Heart right ventricle (tissue), 16 donors: ENCODE measurements at places on chromosomes 6 and 20. TPM values are rescaled to one million over a fixed set of nuclear protein-coding genes. Genes with fewer than 3 reads are reported as not detected.

DNA sequence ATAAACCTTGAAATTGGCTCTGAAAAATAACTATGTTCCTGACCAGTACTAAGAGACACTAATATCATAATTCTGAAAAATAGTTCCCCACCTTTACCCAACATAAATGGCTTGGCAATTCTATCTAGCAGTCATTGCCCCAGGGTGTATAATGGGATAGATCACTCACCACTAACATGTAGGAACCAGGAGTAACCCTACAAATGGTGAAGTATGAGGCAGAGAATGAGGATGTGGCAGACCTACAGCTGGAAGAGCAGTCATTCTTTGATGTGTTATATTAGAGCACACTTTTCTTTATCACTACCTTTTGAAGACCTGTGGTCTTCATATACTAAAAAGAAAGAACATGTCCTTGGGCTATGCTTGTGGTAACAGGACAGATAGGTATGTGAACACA lies 136.5 kb upstream of the SYNDIG1 start:
- no peak for DNase-seq

GRCh38 chr6:83474309-83474708 lies 38.0 kb upstream of the PRSS35 start:
- DNase-seq = peak; percentile 10

GRCh38 chr6:151627689-151628444 lies 134.1 kb downstream of the CCDC170 start:
- DNase-seq = no peak

DNA sequence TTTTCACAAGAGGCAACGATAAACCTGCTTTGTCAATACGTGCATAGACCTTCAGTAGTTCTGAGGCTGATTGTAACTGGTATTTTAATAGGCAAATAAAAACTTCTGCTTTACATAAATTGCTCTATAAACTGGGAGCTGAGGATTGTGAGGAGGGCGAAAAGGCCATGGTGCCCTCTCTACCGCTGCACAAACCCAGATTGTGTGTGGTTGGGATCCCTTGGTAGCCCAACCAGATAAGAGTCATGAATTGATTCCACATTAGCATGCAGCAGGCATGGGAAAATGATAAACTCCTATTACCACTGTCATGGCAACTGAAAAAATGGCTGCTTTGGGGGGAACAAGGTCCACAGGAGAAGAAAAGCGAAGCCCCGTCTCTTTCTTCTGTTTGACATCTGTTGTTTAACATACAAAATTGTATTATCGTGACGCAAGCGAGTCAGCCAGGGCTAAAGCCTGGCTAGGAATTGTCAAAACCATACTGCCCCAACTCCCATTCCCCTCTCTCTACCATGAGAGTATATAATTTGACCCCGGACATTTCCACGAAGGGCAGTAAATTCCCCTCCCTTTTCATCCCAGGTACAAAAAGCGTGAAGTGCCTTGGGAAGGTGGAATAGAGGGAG lies 157.8 kb upstream of the SALL4 start:
- no peak for DNase-seq

DNA sequence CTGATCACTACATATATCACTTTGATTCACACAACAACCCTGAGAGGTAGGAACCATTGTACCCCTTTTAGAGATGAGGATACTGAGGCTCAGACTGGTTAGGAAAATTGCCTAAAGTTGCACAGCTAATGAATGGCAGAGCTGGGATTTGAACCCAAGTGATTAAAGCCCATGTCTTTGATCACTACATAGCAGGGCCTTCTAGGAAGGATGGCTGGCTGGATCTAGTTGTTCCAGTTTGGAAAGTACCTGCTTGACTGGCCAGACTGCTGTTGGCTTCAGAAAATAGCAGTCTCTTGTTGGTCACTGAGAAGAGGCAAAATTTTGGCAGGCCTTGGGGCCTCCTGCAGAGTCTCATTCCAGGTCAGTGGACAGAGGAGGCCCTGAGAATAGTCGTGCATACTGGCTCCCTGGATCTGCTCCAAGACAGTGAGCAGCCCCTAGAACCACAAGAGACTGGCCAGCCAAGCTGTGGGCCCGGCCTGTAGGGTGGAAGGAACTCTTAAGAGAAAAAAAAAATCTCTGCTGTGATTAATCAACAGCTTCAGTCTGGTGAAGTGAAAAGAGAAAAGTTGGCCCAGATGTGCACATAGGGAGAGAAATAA lies 17.5 kb downstream of the PPARD start:
- peak; percentile 30 for DNase-seq

- peak; percentile 91 for DNase-seq
Measured at GRCh38 chr20:31608251-31608945, 3.3 kb downstream of the ID1 start.

DNA sequence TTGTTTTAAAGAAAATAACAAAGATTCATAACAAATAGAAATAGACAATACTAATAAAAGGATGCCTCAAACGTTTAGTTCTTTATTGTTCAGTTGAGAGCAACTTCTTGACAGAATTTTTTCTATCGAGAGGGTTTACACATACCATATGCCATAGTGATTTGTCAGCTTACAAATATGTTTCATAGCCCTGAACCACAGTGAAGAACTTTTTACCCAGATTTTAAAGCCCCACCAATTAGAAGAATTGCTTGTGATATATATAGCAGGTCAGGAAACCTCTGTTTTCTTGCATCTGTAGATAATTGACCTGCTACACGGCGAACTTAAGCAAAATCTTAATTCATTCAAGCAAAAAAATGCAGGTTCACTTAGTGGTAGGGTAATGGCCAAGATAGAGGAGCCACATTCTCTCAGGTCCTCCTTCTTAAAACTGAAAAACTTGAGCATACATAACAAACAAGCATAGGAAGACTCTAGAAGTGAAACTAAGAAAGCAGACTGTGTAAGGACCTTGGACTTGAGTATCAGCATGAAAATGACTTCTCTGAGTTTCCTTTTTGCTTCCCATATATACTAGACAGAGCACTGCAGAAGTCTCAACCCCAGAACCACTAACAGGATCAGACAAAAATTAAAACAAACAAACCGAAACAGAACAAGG lies 39.5 kb downstream of the CRISP1 start:
- DNase-seq = no peak

DNA sequence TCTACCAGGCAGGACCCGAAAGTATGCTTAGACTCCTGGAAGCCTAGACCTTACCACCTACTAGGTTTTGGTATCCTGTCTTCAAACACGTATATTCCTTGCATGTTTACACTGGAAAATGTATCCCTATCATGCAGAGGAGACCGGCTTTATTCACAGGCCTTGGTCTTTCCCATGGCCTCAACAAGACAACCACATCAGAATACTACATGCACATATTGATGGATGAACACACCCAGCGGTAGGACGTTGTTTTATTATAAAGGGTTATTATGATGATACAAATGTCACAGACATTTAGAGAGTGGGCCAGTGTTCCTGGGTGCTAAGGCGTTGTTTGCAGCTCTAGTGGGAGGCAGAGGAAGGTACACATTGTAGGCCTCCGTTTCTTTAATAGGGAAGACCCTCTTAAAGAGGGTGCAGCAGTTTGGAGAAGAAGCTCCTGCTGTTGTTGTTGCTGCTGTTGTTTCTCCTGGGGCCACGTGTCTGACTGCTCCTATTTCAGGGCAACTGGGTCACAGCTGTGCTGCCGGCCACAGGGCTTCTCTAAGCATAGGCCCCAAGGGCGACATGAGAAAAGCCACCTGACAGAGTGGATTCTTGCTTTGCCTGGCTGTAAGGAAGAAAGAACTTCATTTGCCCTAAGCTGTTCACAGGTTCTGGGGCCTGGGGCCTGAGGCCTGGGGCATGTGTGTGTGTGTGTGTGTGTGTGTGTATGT lies 98.3 kb upstream of the SASH1 start:
- peak; percentile 24 for DNase-seq

DNA sequence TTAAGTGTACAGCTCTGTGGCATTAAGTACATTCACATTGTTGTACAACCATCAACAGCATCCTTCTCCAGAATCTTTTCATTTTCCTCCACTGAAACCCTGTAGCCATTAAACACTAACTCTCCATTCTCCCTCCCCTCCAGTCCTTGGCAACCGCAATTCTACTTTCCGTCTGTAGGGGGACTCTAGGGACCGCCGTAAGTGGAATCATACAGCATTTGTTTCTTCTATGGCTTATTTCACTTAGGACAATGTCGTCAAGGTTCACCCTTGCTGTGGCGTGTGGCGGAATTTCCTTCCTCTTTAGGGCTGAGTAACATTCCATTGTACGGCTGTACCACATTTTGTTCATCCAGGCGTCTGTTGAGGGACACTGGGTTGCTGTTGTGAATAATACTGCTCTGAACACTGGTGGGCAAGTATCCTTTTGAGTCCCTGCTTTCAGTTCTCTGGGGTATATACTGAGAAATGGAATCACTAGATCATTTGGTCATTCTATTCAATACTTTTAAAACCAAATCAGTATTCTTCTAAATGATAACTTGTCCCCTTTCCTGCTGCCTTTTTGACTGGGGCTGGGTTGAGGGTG lies 50.7 kb downstream of the PPP1R3G start:
- DNase-seq = no peak

GRCh38 chr20:434661-435419 lies 26.7 kb downstream of the RBCK1 start:
- DNase-seq = no peak

- peak; percentile 14 for DNase-seq
Measured at GRCh38 chr6:38671885-38672467, 31.0 kb downstream of the GLO1 start.

DNA sequence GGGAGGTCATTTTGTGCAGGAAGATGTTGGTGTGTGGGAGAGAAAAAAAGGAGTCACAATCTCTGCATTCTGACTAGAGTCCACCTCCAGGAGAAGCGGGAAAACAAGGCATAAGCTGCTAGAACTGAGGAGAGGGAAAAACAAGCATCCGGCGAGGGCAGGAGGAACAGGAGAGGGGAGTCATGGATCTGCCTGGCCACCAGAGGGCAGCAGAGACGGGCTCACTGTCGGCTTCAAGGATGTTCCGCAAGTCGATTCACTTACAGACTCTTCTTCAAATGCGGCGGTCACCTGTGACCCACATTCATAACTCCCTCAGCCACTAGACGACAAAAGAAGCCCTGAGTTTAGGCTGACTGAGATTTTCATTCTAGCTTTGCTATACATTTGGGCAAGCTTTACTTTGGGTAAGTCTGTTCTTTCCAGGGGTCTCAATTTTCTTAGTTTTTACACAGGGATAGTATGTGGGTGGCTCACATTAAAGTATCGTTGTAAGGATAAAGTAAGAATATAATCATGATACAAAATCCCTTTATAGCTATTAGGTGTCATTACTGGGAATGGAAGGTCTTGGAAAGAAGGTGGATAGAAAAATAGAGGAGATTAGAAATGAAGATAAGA lies 6.6 kb upstream of the BTNL2 start:
- DNase-seq = peak; percentile 72

DUSP15 gene
- total RNA-seq = 2.4 TPM

FRK gene
- 8.3 TPM for total RNA-seq

TRAPPC3L gene
- total RNA-seq = not detected

GABRR1 gene
- total RNA-seq = not detected

TPX2 gene
- 0.82 TPM for total RNA-seq

PIGU gene
- 12.7 TPM for total RNA-seq
